ENCODE measurements at places on chromosomes 16 and 17. TPM values are rescaled to one million over a fixed set of nuclear protein-coding genes. Genes with fewer than 3 reads are reported as not detected.

The DUSP3 gene
- total RNA-seq = 38.4 TPM

The ZNF624 gene
- total RNA-seq = 4.1 TPM

The SCGB1C2 gene
- not detected for total RNA-seq

The FBF1 gene
- 15.0 TPM for total RNA-seq

The KRT17 gene
- 7.3 TPM for total RNA-seq

Measured in smooth muscle cell of bladder (primary cell).